Hair follicular keratinocyte (primary cell): ENCODE measurements at places on chromosomes 2 and 18. TPM values are rescaled to one million over a fixed set of nuclear protein-coding genes. Genes with fewer than 3 reads are reported as not detected.

MPP4 gene
- 0.23 and 0.55 TPM in 2 replicates for total RNA-seq

TUBA4B gene
- total RNA-seq, result not detected in 2 replicates

CNGA3 gene
- not detected in 2 replicates for total RNA-seq

SPEG gene
- 13.8 and 30.5 TPM in 2 replicates for total RNA-seq

ELMOD3 gene
- 10.7 and 16.7 TPM in 2 replicates for total RNA-seq

CXCR2 gene
- total RNA-seq, result not detected in 2 replicates

HES6 gene
- total RNA-seq, result 5.8 and 8.4 TPM in 2 replicates

TCF4 gene
- 4.0 and 8.3 TPM in 2 replicates for total RNA-seq

ROCK1 gene
- total RNA-seq, result 16.5 and 20.5 TPM in 2 replicates

CHST9 gene
- 0.16 TPM in 1 of 2 replicates, not detected in the other for total RNA-seq

COL4A4 gene
- total RNA-seq, result under 0.01 and 0.16 TPM in 2 replicates

CDH19 gene
- not detected in 2 replicates for total RNA-seq

ALKAL2 gene
- total RNA-seq, result not detected in 2 replicates

FIGN gene
- 0.70 and 0.76 TPM in 2 replicates for total RNA-seq

ERFE gene
- total RNA-seq, result 1.1 and 2.9 TPM in 2 replicates

FOSL2 gene
- 33.6 and 37.6 TPM in 2 replicates for total RNA-seq

IL37 gene
- total RNA-seq, result not detected in 2 replicates

KIF3C gene
- 16.3 and 22.1 TPM in 2 replicates for total RNA-seq

GAL3ST2 gene
- total RNA-seq, result not detected in 2 replicates

NEURL3 gene
- not detected in 2 replicates for total RNA-seq

SRD5A2 gene
- total RNA-seq, result not detected in 2 replicates

DHRS9 gene
- total RNA-seq, result not detected in 2 replicates

ANKRD44 gene
- total RNA-seq, result 0.47 and 0.49 TPM in 2 replicates

EDAR gene
- total RNA-seq, result not detected in 2 replicates

APCDD1 gene
- 1.6 and 4.6 TPM in 2 replicates for total RNA-seq
